ENCODE measurements at places on chromosomes 13 and 19.

GRCh38 chr19:53866865-53867224 lies 838 bp upstream of the MYADM start:
- no peak for DNase-seq

GRCh38 chr13:111251646-111252445 lies 68.6 kb upstream of the TEX29 start:
- DNase-seq: peak; percentile 7

DNA sequence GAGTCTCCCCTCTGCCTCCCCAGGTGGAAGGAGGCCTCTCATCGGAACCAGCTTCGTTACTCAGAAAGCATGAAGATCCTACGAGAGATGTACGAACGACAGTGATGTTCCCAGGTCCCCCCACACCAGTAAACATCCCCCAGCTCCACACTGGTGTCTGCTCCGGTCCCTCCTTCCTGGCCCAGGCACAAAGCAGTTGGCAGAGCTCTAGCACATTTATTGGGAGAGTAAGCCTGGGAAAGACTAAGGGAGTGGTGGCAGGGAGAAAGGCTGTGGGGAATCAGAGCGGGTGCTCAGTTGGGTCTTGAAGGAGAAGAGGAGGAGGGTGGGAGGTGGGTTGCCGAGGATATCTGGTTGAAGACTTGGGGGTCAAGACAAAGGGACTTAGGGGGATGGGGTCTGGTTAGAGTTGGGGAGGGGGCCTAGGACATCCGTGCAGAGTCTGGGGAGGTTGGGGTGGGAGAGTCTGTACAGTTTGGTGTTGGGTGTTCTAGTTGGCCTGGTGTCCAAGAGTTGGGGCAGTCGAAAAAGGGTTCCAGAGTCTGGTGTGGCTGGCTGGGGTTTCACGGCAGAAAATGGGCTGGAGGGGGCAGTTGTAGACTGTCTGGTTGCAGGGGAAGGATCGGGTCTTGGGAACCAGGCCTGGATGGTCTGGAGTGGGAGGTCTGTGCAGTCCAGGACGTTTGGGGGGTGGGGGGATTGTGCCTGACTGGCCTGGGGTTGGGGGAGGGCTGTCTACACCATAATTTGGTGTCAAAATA lies 2.3 kb downstream of the HSPB6 start:
- no peak for DNase-seq

GRCh38 chr19:13098277-13099072 lies 4.2 kb downstream of the LYL1 start:
- peak; percentile 89 for DNase-seq

DNA sequence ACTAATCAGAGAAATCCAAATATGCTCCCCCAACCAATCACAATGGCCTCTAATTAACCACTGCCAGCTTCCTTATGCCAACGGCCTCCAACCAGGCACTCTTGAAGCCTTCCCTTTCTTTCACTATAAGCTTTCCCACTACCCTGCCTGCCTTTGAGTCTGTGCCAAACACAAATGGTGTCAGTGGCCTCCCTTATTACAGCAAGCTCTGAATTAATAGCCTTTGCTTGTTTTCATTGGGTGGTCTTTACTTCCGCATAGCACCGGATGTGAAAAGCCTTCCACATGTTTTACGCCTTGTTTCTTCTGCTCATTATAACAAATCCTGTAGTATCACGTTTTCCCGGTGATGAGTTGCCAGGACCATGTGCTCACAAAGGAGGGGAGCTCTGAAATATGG lies 1.4 kb upstream of the EDDM13 start:
- no peak for DNase-seq

GRCh38 chr13:72908416-72908815 lies 126.5 kb downstream of the PIBF1 start:
- DNase-seq: no peak
